ENCODE measurements at places on chromosomes 6 and 20. TPM values are rescaled to one million over a fixed set of nuclear protein-coding genes. Genes with fewer than 3 reads are reported as not detected.

DNA sequence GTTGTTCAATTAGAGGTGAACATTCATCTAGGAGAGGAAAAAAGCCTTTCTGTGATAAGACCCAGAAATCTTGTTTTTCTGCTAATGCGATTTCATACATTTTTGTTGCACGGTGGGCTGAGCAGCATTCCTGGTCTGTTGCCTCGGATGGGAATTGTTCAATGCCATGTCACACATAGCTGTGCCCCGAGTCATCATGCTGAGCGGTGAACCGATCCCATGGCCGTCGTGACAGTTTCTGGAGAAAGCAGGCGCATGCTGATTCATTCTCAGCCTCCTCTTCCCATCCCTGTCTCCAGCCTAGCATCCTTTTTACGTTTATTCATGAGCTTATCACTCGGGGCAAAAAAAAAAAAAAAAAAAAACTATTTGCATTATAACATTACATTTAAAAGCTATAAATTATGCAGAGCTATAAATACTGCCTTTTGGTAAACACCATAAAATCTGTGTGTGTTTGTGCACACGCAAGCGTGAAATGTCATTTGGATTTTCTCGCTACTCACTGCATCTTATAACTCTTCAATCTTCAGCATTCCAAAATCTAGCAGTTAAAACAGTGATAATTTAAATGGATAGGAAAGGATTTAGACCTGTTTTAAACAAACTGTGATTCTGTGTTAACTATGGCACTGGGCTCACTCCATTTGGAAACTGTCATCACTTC, 58.9 kb upstream of the IFNGR1 start:
- DNase-seq: no peak

- DNase-seq: no peak
These were observed 197.7 kb downstream of the BCAS1 start for GRCh38 chr20:53872561-53873229.

GRCh38 chr6:56026455-56027180, 151.2 kb upstream of the BMP5 start:
- no peak for DNase-seq

- no peak for DNase-seq
These were observed 15.2 kb downstream of the MTO1 start for GRCh38 chr6:73476723-73477122.

- no peak for DNase-seq
These were observed 82.3 kb upstream of the PTPRT start for GRCh38 chr20:43271980-43272379.

Gene SMIM13
- 12.3 TPM for total RNA-seq

DNA sequence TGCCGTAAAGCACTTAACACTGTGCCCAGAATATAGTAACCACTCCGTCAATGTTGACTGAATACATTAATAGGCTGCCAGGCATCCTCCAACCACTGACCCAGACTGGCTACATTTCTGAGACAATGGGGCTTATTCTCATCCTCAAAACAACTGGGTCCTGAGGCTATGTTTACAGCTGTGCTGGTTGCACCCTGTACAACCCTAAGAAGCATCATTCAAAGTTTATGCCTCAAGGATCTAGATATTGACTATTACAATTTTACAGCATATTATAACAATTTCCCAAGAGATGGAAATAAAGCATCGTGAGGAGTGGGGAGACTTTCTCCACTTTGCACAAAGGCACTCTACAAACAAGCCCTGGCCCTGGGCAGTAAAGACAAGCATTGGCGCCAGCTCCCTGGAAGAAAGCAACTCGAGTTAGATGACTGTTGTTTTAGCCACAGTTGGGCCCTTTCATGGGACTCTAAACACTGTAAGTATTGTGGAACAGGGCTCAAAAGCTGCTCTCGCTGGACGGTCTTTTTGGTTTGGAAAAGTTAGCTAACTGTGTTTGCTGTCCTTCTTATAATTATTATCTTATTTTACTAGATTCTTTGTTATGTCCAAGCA, 30.2 kb downstream of the MYLIP start:
- no peak for DNase-seq

GRCh38 chr6:127124172-127124571, 5.7 kb downstream of the RSPO3 start:
- DNase-seq: no peak

Data from left ventricle myocardium inferior (tissue), 1 donor.